ENCODE measurements at places on chromosomes 7 and 10.

DNA sequence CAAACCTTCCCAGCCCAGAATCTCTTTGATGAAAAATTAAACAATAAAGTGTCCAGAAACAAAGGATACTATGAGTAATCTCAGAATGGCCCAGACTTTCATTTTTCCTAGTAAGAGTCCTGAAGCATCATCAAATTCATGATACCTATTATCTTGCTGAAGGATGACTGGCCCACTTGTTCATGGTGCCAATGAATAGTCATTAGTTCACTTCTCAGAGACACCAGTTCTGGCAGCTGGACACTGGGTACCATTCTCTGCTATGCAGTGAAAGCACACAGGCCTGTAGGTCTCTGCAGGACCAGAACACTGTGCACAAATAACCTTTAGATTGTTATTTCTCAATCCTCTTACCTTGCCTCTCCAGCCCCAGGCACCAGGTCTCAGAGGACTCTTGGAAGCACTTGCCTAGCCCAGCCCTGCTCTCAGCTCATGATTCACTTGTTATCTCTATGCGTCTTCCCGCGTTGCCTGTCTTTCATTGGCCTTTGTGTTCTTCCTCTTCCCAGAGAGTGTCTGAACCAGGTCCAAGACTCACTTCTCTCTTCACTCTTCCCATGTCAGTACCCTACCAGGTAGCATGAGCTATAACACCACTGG is 98.1 kb upstream of the AGBL3 start:
- DNase-seq, result no peak

DNA sequence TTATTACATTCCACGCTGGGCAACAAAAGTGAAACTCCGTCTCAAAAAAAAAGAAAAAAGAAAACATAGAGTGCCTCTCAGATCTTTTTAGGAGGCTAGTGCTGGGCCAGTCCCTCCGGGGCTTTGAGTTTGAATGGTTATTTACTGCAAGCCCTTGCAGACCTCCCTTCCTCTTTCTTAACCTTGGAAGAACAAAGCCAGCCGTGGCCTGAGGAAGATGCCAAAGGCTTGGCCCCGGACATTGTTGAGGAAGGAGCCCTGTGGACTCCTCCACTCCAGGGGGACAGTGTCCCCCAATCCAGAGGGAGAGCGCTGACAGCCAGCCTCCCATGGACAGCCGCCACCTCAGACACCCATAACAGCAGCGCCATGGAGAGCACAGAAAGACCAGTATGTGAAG is 5.0 kb downstream of the TSPAN33 start:
- DNase-seq, result no peak

DNA sequence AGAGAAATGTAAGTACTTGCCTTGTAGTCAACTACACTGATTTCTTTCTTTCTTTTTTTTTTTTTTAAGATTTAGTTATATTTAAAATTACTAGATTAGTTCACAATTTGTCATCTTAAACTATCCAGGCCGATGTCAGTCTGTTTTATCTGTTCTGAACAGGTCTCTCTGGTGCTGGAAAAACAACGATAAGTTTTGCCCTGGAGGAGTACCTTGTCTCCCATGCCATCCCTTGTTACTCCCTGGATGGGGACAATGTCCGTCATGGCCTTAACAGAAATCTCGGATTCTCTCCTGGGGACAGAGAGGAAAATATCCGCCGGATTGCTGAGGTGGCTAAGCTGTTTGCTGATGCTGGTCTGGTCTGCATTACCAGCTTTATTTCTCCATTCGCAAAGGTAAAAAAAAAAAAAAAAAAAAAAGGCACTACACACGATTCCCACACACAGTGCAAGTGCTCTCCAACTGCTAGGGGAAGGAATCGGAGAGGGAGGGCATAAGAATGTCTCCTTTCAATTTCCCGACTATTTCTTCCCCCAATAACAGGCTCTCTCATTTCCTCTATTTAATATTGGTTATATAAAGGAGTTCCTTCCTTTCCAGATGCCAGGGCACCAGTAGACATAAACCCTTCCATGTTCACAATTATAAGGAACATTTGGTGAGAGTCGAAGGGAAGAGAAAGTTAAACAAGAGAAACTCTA is 53.4 kb downstream of the PAPSS2 start:
- DNase-seq, result peak; percentile 17

DNA sequence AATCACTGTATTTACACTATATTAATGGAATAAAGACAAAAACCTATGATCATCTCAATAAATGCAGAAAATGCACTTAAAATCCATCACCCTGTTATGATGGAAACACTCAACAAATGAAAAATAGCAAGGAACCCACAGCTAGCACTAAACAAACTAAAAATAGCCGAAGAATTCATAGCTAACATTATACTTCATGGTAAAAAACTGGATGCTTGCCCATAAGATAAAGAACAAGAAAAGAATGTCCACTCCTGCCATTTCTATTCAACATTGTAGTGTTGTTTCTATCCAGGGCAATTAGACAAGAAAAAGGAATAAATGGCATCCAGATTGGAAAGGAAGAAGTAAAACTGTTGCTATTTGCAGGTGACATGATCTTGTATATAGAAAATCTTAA is 142.1 kb downstream of the STK31 start:
- DNase-seq, result no peak

DNA sequence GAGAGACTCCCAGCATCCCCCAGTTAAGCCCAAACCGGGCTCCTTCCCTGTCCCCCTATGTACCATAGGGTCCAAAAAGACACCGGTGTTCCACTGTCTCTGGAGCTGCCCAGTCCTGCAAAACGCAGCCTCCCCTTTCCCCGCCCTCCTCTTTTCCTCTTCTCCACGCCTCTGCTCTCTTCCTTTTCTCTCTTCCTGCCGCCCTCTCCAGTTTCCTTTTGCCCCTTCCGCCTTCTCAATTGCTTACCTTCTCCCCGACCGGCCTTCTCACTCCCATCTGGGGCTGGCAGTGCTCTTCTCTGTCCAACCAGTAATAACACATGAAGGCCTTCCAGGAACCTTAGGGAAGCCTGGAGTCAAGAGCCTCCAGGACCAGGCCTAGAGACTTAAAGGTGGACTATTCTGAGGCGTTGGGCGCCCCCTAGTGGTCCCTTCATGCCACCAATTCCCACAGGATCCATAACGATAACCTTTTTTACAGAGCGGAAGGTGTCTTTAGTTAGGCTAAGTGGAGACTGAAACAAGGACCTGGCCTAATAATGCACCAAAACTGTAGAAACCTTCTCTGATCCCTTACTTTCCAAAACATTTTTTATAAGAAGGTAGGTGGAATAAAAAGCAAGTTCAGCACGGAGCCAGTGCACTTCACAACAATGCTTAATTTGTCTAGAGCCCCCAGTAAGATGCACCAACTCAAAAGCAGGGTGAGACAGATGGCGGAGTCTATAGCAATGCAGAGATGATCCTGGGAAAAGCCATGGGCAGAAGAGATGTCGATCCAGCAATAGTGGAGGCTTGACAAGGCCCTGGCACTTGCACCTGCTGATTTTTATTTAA is 27.2 kb upstream of the MSRB2 start:
- peak; percentile 21 for DNase-seq

GRCh38 chr10:100184840-100185239 is 989 bp downstream of the ERLIN1 start:
- DNase-seq, result peak; percentile 23

- DNase-seq, result no peak
Measured at GRCh38 chr10:20922033-20922432, 24.9 kb upstream of the NEBL start.

GRCh38 chr7:13028825-13029099 is 341.3 kb downstream of the ARL4A start:
- DNase-seq, result no peak

GRCh38 chr7:165661-166337 is 26.6 kb upstream of the FAM20C start:
- no peak for DNase-seq

DNA sequence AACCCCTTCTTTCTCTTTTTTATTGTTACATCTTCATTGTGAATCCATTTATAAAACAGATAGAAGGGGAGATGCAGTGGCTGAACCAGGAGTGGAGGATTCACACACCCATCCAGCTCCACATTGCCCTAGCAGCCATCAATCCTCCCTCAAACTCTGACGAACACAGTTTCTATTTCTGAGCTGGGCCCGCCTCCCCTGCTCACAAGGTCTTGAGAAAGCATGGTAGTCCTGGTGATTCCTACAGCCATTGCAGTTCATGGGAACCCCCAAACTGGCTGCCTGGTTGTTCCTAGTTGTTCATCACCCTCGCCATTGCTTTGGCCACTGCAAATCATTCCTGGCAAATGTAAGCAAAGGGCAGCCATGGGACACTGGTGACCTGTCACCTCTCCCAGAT is 258.5 kb upstream of the AOAH start:
- no peak for DNase-seq

GRCh38 chr7:141094336-141095070 is 20.6 kb downstream of the TMEM178B start:
- DNase-seq, result no peak

- no peak for DNase-seq
Measured at GRCh38 chr10:111122127-111122526, 45.3 kb downstream of the ADRA2A start.

DNA sequence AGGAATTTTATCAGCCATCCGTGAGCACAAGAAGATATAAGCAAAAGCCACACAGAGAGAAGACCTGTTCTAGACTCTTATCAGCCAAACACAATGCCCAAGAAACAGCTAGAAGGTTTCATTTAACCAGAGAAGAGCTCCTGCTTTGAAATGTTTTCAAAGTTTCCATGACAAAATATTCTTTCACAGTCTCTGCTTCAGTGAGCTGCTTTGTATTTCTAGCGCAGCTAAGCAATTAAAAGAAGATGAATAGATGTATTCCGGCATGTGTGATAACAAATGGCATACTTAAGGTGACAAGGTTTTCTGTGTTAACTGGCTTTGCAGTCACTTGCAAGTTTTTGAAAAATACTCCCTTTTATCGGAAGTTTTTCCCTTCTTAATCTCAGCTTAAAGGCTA is 78.9 kb upstream of the NXPH1 start:
- no peak for DNase-seq

- DNase-seq, result no peak
Measured at GRCh38 chr10:81866753-81867152, 8.2 kb upstream of the NRG3 start.

- no peak for DNase-seq
Measured at GRCh38 chr7:95859429-95859828, 87.1 kb downstream of the DYNC1I1 start.

DNA sequence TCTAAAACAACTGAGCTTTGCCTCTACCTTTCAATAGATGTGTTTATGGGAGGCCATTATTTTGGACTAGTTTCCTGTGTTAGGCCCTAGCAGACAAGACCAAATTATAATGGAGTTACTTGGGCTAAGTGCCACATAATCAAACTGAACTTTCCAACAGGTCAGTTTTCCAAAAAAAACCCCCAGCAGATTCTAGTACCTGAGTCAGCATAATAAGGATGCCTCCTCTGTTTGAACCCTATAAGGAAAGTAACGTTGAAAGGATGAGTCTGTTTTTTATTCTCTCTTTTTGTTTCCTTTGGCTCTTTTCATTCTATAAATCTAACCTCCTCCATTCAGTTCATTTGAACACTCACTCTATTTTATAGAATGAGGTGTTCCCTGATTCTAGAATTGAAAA is 148.1 kb upstream of the FAM3C start:
- DNase-seq, result no peak

DNA sequence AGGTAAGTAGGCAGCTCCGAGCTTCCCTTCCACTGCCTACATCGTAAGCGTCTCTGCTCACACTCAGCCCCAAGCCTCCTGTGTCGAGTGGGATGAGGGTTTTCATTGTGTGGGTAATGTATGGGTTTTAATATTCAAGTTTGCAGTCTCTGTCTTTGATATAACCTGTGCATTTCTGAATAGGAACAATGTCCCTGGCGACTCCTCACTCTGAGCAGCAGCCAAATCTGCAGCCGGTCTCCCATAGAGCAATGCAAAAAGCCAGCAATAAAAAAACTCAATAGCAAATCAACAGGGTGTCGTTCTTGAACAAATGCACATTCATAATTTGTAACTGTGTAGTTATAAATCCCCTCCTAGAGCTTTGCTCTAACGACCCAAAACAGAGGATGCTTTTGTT is 33.4 kb downstream of the PPP1R17 start:
- DNase-seq, result no peak

DNA sequence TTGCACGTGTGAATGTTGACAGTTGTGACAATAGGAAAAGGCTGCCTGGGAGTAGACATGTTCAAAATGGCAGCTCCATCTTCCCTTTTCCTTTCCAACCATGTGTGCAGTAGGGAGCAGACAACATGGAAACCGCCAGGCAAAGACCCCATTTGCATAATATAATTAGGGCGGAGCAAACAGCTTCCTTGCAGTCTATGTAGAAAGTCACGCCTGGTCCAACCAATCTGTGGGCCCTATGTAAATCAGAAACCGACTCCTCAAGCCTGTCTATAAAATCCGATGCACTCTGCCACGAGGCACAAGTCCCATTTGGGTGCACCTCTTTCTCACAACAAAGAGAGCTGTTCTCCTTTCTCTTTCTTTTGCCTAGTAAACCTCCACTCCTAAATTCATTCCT is 19.6 kb downstream of the NEBL start:
- DNase-seq, result no peak

GRCh38 chr7:116799916-116800315 is 62.5 kb upstream of the CAPZA2 start:
- no peak for DNase-seq

- DNase-seq, result no peak
Measured at GRCh38 chr7:20227291-20227795, 10.2 kb upstream of the MACC1 start.

GRCh38 chr10:12533151-12533550 is 183.8 kb downstream of the CAMK1D start:
- DNase-seq, result no peak

DNA sequence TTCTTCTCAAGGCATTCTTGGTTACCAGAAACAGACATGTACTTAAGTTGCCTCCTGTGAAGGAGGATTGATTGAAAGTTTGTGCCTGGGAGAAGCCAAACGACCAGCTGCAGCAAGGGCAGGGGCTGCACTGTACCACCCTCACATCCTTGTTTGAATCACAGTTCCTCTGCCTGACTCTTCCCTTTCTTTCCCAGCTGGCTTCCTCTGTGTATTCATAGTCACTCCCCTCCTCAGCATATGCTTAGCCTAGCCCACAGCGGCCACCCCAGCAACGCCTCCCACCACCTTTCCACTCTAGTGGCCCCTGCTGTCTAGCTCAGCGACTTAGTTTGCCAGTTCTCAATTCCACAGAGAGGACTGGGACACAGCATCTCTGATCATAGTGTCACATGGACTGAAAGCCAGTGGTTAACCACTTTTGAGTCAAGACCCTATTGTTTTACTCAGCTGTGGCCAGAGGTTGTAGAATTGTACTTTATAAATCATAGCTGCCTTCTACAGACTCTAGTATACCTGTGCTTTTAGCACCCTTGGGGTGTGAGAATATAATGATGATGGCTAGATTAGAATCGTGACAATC is 643.0 kb downstream of the SUGCT start:
- DNase-seq, result no peak

GRCh38 chr7:121595758-121596696 is 199.9 kb upstream of the FAM3C start:
- peak; percentile 71 for DNase-seq

GRCh38 chr10:130179640-130180039 is 43.4 kb downstream of the GLRX3 start:
- DNase-seq, result peak; percentile 56

DNA sequence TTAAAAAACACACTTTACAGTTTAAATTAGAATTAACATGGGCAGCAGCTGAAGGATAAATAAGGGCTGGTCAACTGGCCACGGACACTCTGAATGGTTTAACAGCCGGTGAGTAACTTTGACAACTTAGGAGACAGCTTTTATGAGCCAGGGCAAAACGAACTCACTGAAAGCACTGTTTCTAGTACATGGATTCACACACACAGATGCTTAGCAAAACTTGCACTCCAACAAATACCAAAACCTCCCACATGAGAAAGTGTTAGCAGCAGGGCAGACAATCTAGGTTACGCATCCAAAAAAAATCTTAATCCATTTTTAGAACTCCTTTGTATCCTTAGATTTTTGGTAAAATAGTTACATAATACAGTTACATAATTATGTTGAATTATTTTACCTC is 486.4 kb downstream of the PHTF2 start:
- no peak for DNase-seq
